ENCODE measurements at places on chromosomes 2 and 18.

DNA sequence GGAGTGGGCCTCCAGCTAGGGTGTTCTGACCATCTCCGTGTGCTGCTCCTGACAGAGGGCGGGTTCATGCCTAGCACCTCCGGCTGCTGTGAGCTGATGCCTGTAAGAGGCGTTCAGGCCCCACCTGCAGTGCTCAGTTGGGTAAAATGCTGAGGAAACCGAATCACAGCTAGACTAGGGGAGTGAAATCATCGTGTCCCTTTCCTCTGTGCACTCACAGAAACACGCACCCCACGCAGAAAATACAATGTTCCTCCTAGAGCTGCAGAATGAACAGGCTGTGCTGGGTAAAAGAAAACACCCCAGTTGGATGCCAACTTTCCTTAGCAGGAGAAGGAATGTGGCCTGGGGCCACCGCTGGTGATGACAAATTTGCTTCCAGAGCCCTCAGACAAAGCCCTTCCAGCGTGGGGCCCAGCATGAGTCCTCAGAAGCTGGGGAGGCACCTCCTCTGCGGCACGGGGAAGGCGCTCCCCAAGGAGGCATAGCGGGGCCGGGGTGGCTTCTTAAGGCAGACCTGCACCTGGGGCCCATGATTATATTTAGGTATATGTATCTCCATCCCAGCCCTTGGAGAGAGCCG, 16.3 kb upstream of the ARHGEF4 start:
- no peak for DNase-seq

DNA sequence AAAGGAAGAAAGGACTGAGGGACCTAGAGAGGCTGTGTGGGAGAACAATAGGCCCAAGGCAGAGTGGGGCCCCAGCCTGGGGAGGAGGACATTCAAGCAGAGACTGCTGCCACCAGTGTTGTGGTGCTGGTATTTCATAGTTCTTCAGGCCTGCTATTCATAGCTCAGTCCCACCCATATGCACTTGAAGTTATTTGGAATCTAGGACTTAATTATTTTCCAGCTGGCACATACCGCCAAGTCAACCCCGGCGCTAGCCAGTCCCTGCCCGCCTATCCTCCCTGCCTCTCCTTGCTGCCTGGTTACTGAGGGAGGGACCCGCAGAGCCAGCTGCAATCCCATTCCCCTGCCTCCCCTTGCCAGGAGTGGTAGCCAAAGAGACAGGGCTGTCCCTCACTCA, 141.2 kb downstream of the CABLES1 start:
- DNase-seq, result no peak

DNA sequence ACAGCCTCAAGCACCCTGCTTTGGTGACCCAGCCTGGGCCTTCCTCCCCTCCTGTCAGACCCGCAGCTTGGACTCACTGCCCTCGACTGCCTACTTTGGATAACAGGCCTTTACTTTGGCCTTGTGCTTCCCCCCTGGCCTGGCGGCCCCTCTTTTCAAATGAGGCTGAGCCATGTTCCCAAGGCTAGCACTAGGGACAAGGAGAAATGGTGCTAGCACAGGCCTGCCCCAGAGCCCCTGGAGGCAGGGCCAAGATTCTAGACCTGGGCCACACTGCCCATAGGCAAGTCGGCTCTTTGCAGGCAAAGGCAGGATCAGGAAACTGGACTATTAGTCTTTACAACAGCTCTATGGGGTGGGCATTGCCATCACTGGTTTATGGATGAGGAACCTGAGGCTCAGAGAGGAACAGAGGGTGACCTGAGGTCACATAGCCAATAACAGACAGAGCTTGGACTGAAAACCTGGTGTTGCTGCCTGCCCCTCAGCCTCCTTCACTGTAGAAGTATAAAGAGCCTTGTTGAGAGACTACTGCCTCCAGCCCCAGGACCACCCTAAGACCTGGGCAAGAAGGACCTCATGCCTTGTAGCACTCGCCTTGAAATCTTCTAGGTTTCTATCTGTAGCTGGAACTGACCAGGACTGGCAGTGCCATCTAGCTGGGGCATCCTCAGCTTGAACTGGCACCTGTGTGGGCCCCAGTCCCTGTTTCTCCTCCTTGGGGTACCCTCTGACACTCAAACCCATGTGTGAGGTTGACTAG, 266.3 kb downstream of the DYSF start:
- no peak for DNase-seq

- no peak for DNase-seq
Observed at GRCh38 chr18:10215446-10215845, 239.0 kb upstream of the APCDD1 start.

DNA sequence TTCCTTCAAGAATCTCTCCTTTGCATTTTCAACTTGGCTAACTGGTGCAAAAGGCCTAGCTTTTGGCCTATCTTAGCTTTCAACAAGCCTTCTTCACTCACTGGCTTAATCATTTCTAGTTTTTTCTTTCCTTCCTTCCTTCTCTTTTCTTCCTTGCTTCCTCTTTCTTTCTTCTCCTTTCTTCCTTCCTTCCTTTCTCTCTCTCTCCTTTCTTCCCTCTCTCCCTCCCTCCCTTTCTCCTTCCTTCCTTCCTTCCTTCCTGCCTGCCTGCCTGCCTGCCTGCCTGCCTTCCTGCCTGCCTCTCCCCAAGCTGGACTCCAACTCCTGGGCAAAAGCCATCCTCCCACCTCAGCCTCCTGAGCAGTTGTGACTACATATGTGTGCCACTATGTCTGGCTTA, 176.2 kb upstream of the APCDD1 start:
- no peak for DNase-seq

GRCh38 chr18:57915865-57916582, 112.9 kb upstream of the ATP8B1 start:
- no peak for DNase-seq

- no peak for DNase-seq
Observed at GRCh38 chr2:197007716-197008628, 81.5 kb upstream of the PGAP1 start.

DNA sequence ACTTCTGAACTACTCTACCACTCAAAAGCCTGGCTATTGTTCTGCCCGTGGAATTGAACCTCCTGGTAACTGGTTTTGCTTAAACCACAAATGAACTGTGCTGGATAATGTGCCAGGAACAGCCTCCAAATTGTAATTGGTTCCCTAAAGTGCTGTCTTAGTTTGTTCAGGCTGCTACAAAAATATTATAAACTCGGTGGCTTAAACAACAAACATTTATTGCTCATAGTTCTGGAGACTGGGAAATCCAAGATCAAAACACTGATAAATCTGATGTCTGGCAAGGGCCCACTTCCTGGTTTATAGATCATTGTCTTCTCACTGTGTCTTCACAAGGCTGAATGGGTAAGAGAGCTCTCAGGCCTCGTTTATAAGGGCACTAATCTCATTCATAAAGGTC, 149.2 kb upstream of the NCKAP5 start:
- DNase-seq, result no peak

Measured in activated CD4-positive, alpha-beta T cell treated with anti-CD3 and anti-CD28 coated beads for 24 hours (primary cell).